ENCODE measurements at places on chromosomes 1 and 21.

- no peak for DNase-seq
These were observed 37.0 kb upstream of the RCAN3 start for GRCh38 chr1:24465638-24466037.

- no peak for DNase-seq
These were observed 161.2 kb downstream of the PLPP3 start for GRCh38 chr1:56418151-56418631.

- DNase-seq = no peak
These were observed 300.3 kb downstream of the TTLL7 start for GRCh38 chr1:83698644-83699043.

- no peak for DNase-seq
These were observed 27.2 kb downstream of the TCEANC2 start for GRCh38 chr1:54080598-54081049.

DNA sequence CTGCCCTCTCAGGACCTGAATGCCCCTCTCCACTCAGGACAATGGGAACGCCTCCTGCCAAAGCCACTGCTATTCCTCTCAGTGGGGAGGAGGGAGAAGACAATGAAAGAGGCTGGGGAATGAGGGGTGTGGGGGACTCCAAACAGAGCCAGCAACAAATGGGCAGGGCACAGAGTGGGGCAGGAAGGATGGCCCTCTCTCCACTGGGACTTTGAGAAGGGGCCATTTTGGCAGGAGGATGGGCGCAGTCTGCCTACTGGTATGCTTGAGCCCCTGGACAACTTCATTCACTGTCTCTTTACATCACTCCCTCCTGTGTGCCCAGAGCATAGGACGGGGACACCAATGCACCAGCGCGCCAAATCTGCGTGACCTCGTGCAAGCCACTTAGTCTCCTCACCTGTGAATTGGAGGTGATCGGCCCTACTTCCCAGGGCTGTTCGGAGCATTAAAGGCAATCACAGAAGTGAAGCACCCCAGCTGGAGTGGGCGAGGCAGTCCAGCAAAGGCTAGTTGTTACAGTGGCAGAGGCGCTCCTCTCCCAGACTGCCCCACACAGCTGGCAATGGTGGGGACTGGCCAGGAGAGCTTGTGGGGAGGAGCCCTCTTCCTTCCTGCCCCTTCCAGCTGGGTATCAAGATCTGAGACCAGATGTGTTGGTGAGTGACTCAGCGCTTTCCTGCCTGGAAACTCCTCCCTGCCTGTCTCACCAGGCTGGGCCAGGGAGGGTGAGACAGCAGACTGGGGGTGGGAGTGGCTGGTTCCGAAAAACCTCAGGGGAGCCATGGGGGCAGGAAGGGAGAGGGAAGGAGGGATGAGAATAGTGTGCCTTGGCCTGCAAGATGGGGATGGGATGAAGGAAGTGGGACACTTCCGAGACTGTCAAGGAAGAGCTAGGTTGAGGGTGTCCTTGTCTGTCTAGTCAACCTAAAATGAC is 22.4 kb upstream of the SYNC start:
- DNase-seq = peak; percentile 27

DNA sequence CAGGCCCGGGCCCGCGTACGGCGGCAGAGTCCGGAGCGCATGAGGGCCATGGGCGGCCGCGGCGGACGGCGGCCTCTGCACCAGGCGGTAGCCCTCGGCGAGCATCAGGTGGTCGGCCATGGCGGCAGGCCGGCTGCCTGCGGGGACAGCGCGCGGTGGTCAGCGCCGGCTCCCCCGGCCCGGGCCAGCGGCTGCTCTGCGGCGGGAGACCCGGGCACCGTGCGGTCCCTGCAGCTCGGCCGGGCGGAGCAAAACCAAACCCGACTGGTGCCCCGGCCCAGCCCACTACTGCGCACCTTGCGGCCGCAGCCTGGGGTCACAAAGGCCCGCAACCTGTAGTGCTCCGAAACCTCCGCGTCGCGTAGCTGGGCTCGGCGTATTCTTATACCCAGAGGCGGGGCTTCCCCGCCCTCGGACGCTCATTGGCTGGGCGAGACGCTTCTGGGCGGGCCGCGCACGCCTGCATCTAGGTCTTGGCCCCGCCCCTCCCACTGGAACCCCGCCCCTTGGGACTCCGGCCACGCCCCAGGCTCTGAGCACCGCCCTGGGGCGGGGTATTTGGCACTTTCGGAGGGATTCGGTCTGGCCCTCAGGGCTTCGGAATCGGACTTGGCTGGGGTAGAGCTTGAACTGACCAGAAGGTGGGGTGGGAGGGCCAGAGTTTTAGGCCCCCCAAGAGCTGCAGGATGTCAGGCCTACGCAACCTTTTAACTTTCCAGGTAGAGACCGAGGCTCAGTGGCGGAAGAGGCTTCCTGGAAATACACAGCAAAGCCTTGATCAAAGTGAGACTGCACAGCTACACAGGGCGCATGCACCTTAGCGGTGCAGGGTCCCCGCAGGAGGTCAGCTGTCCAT is at the start of gene CITED4:
Gene CITED4, minus strand, starts transcription at position 356 of the 856 bp plus-strand sequence. Its CDS starts 236 bp downstream, at position 120.
- DNase-seq = peak; percentile 94

GRCh38 chr1:228006786-228007048 is at the start of gene WNT3A:
Gene WNT3A (plus strand): TSS chr1:228006998. CDS start chr1:228007129, 131 bp downstream.
- peak; percentile 5 for DNase-seq

DNA sequence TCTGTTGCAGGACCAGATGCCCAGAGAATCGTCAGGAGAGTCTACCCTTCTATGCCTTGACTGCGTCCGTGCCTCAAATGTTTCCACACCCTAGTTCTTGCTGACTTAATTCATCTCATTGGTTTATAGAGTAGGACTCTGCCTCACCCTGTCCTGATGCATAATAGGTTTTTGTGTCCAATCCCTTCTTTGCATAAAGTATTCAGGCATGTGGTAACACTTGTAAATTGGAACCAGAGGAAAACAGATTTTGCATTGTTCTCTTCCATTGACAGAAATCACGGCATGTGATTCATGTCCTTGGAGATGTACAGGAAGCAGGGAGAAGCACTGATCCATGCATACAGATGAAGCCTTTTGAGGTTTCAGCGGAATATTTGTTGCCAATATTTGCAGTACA is 29.5 kb downstream of the PLPPR5 start:
- DNase-seq = no peak

DNA sequence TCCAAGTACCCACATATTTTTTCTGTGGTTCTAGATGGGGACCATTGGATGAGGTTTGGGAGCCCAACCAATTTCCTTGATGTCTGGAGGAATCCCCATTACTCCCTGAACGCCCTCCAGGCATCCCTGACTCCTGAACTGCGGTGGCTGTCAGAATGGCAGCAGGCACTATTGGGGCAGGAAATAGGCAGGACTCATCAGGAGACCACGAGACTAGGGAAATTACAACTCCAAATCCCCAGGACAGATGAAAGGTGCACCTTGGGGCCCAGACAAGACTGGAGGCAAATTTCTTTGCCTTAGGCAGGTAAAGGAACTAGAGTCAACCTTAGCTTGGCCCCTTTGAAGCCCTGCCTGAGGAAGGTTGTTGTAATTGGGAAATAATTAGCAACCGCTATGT is 1.1 kb downstream of the CGN start:
- DNase-seq = no peak

- DNase-seq = no peak
These were observed 207.2 kb upstream of the KIAA0040 start for GRCh38 chr1:175399795-175400194.

All from stimulated activated CD4-positive, alpha-beta T cell treated with anti-CD3 and anti-CD28 coated beads, Interleukin-2, amount 100 ng/mL, for 24 hours (primary cell).